ENCODE measurements at places on chromosomes 6 and 20.

- DNase-seq = no peak
Measured at GRCh38 chr20:41379551-41379950, 12.9 kb upstream of the EMILIN3 start.

DNA sequence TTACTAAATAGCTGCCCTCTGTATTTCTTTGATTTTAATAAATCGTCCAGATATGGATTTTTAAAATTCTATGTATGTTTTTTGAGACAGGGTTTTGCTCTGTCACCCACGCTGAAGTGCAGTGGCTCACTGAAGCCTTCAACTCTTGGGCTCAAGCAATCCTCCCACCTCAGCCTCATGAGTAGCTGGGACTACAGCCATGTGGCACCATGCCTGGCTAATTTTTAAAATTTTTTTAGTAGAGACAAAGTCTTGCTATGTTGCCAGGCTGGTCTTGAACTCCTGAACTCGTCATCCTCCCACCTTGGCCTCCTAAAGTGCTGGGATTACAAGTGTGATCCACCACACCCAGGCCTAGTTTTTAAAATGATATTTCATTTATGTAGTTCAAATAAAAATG is 47.4 kb upstream of the DDR1 start:
- DNase-seq = no peak

GRCh38 chr6:56686429-56686828 is 43.7 kb upstream of the DST start:
- no peak for DNase-seq

GRCh38 chr6:166032366-166033200 is 135.1 kb downstream of the TBXT start:
- no peak for DNase-seq

- DNase-seq = no peak
Measured at GRCh38 chr6:87905101-87905641, 142.5 kb upstream of the SPACA1 start.

- no peak for DNase-seq
Measured at GRCh38 chr20:50857348-50857747, 62.5 kb downstream of the BCAS4 start.

DNA sequence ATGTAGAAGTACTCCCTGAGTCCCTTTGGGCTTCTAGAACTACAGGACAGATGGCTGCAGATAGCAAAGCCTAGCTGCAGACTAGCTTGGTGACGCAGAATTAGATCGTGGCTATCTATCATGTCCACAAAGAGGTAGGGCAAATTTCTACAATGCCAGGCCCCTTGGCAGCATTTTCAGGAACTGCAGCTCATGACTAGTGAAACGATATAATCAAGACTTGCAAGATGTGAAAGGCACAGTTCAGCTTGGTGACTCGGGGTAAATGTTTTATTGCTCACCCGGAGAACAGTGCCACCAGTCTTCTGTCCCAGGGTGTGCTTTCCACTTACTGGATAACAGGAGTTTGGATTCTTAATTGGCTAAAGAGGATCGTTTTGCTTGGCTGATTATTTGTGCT is 108.7 kb upstream of the LY86 start:
- no peak for DNase-seq

DNA sequence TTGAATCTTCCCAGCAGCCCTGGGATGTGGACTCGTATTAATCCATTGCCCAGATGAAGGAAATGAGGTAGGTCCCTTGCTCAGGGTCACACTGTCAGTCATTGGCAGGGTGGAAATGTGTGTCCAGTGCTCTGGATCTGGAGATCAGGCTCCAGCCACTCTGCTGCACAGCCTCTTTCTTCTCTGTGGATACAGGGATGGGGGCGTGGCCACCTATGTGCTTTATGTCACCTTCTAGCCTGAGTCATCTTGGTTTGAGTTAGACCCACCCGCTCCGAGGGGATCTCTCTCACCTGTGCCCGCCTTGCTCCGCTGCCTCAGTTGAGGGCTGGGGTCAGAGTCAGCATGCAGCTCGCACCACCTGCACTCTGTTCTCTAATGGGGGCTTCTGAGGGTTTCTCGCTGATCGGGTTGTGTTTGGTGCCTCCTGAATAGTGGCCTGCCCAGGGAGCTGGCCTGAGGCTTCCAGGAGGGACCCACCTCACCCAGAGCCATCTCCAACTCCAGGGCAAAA is 80.0 kb downstream of the TCP11 start:
- DNase-seq = no peak

- no peak for DNase-seq
Measured at GRCh38 chr6:110255211-110255750, 75.1 kb downstream of the CDC40 start.

GRCh38 chr6:36720251-36721141 is 22.9 kb downstream of the RAB44 start:
- no peak for DNase-seq

GRCh38 chr6:166046226-166046625 is 121.4 kb downstream of the TBXT start:
- no peak for DNase-seq

- no peak for DNase-seq
Measured at GRCh38 chr6:113837170-113837569, 20.0 kb upstream of the MARCKS start.

GRCh38 chr20:24576447-24576846 is 107.0 kb downstream of the SYNDIG1 start:
- no peak for DNase-seq

- DNase-seq = no peak
Measured at GRCh38 chr6:50840811-50841192, 22.1 kb downstream of the TFAP2B start.

DNA sequence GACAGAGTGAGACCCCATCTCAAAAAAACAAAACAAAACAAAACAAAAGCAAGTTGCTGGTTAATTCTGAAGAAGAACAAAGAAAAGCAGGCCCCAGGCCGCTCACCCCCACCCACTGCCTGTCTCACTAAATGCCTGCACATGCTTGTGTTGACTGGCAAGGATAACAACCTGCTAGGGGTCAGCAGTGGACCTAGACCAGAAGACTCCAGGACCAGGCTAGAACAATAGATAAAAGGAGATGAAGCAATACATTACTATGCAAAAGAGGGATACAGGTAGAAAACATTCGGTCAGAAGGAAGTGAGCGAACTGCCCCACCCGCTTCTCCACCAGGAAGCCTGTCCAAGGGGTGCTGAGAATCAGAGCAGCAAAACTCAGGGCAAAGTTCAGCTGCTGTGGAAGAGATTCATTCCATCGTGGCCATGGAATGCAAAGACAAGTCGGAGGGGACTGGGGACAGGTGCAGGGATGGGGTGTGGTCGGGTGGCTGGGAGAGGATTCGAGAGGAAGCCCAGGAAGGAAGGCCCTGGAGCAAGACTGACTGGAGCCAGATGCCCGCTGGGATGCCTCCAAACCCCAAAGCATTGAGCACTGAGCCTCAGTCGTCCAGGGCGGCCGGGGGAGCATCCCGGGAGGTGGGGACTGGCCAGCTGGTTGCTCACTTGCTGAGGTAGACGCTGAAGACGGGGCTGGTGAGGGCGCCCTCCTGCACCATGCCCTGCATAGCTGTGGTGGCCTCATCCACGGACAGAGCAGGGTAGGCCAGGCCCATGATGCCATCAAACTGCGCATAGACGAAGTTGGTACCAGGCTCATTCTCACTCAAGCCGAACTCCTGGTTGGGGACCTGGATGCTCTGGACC is 5.3 kb downstream of the PGC start:
- no peak for DNase-seq

- DNase-seq = no peak
Measured at GRCh38 chr20:9755301-9755700, 83.6 kb downstream of the PAK5 start.

DNA sequence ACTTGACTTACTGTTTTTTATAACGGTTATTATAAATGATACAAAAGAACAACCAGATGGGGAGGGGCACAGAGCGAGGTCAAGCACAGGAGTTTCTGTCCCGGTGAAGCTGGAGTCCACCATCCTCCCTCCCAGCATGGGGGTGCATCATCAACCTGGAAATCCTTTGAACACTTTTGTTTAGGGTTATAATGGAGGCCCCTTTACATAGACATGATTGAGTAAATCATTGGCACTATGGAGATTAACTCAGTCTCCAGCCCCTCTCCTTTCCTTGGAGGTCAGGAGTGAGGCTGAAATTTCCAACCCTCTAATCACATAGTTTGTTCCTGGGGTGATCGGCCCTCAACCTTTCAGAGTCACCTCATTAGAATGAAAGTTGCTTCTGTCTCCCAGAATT is 71.8 kb upstream of the ANKEF1 start:
- no peak for DNase-seq

DNA sequence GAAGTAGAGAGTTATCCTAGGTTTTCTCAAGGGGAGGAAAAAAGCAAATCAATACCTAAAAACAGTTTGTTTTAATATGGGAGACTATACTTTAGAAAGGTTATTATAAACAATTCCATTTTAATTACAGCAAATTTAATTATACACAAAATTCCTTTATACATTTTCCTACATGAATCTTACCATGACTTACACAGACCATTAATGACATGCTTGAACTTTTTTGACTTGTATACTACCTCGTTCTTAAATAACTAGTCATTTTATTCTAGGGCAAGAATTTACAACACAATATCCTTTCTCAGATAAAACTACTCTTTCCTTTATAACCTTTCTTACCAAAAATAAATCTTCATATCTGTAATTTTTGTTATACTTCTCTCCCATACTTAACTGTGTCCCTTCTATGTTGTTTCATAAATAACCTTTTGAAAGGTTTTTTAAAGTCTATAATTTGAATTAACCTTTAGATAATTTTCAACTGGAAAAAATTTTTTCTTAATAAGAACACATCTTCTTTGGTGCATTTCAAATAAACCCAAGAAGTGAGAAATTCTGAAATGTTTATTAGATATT is 729.4 kb downstream of the TENT5A start:
- no peak for DNase-seq

GRCh38 chr6:111602481-111603011 is 3.1 kb downstream of the TRAF3IP2 start:
- no peak for DNase-seq

DNA sequence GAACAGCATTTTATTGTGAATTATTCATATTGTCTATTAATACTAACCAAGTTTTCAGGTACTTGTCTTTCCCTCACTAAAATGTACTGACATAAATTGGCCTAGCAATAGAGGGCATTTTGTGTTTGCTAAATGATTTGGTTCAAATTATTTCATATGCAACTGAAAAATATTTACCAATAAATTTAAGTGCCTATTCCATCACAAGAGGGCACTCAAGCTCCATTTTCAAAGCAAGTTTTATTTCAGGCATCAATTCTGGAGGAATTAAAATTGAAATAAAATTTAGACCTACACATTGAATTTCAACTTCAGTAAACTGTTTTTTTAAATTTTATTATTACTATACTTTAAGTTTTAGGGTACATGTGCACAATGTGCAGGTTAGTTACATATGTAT is 114.3 kb upstream of the SYNCRIP start:
- DNase-seq = no peak

DNA sequence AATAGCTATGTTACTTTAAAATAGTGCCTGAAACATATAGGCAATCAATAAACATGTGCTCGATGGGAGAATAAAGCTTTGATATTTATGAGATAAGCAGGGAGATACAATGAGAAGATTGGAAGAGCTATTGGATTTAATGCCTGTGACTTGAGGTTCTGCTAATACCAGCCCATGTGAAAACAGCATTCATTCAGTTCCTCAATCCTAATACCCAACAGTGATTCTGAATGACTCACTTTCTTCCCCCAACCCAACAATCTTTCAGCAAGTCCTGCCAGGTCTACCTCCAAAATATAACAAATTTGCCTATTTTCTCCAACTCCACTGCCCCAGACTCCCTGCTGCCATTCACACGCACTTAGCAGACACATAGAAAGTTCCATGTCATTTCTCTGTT is 26.6 kb upstream of the KLHL31 start:
- DNase-seq = no peak
